ENCODE measurements at places on chromosomes 6 and 20.

DNA sequence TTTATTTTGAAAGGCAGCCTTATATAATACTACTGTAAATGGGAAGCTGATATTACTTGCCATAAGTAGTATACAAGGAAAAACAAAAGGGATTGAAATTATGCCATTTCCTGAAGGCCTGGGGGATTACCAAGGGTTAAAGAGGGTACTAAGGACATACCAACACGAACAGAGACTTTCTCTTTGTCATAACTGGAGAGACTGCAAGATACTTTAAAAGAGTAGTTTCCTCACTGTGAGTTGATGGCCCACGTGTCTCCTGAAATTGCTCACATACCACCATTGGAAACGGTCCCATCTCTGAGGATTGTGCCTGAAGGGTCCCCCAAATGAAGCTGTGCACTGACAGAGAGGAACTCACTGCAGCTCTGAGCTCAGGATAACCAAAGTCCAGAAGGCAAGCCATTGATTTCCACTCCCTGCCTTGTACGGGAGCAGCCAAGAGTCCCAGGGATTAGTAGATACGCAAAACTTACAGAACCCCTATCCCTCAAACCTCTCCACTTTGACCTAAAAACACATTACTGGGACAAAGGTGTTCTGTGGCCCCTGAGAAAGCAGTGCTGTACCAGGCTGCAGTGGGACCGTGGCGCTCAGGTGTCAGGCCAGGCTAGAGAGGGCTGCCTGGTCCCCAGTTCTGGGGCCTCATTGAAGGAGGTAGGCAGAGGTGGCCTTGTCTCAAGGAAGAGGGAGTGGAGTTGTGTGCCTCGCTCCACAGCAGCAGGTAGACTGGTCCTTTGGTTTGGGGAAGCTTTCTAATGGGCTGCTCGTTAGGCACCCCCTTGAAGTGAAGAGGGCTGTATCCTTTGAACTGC is 15.2 kb downstream of the PSMG4 start:
- no peak for DNase-seq

DNA sequence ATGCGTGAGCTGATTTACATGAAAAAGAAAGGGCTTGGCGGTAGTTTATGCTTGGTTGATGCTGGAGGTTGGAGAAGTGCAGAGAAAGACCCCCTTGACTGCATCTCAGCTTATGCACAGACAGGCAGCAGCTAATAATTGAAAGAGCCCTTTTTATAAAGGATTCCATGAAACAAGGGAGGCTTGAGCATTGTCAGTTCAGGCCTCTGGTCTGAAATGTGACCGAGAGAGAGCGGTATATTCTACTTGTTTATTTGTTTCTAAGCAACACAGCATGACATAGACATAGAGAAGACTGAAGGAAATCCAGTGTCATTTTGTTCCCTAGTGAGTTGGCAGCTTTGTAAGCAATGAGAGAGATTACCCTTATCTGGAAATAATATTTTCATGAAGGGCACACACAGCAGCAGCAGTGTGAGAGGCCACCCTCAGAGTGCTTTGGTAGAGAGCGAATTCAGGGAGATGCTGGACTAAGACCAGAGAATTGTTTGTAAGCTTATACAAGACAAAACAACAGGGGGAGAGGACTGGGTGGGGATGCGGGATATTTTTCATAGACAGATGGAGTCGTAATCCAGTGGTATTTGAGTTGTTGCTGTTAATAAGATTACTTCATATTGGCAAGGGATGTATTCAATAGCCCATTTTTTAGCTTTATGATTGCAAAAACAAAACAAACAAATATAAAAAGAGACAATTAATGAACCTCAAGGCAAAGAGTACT is 34.6 kb upstream of the LAMA2 start:
- peak; percentile 47 for DNase-seq

DNA sequence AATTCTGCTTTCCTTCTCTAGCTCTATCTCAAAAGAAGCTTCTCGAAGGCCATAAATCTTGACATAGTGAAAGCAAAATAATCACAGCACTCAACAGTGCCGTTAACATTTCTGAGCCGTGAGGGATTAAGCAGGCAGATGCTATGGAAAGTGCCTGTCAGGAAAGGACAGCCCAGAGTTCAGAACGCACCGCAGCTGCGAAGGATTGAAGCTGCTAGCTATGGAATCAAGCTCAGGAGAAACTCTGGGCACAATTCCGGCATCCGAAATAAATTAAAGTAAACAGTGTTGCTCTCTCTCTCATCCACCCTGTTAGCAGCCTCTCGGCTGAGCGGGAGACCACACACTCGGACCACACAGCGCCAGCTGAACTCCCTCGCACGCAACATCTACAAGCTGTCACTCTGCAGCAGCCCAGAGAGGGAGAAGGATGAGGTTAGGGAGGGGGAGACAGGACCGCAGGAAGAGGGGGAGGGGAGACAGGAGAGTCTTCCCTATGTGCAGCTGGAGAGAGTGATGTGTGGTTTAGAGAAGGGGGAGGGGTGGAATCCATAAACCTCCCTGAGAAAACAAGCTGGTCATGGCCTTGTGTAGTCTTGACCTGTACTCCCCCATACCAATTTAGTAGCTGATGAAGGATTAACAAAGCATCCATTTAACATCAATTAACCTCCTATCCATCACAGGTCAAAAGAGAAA is 9.0 kb downstream of the EXOC2 start:
- DNase-seq, result peak; percentile 85

DNA sequence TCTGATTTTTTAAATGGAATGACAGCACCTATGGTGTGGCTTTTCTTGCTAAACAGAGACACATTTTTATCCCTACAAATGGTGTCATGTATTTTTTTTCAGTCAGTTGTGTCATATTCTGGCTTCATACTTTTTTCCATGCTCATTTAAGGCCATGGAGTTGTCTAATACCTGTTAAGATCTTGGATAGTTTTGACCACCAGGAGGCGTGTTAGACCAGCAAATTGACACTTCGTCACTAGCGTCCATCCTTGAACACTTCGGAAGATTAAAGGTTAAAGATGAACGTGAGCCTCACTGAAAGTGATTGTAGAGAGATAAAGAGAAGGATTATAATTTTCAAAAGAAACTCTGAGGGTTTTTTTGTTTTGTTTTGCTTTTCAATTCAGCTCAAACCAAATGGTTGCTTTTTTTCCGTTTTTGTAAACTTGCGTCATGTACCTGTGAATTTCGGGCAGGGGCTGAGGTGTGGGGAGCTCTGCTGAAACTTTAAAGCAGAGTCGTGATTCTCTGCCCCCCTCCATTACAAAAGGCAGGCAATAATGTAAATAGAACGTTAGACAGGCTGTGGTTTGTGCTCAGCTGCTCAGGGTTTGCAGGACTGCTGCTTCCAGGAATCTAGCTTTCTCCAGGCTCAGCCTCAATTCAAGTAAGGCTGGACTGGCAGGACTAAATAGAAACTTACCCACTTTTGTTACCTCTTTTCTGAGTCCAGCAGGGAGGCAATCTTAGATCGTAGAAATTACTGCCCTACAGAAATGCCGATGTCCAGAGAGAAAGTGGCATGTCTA is 245.1 kb downstream of the FOXA2 start:
- peak; percentile 85 for DNase-seq

GRCh38 chr20:62133864-62134263 is 9.3 kb downstream of the PSMA7 start:
- no peak for DNase-seq

DNA sequence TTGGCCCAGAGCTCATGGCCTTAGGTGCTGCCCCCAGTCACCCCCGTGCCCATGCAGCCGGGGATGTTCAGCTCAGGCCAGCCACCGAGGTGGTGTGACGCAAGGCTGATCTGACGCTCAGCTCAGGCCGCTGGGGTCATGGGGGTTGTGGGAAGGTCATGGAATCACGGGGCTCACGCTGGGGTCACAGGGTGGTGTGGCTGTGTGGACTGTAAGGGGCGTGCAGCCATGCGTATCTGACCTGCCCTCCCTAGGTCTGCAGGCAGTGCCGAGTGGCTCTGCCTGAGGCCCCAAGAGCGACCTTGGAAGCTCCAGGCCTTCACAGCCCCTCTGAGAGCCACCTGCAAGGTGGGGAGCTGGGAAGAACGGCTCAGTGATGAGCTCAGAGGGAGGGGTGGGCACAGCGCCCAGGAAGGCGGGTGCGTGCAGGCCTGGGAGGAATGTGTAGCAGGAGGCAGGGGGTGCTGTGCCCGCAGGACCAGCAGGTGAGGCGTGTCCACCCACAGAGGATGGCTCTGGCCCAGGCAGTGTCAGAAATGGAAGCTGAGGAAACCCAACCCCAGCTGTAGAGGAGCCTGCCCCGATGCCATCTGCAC is 27.8 kb downstream of the CHRNA4 start:
- DNase-seq, result no peak

DNA sequence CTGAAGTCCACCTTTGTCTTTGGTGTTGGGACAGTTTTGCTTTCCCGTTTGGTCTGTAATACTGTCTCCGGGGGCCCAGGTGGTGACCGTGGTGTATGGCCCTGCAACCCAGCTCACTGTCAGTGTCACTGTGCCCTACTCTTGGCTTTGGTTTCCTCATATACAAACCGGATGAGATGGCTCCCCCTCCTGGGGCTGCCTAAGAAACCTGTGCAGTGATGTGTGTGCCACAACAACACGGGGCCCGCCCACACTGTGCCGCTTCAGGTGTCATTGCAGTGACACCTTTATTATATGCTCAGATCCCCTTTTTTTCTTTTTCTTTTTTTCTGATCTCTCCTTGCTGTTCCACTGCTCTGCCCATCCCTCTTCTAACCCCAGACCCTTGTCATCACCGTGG is 73.9 kb downstream of the RAMACL start:
- DNase-seq, result no peak

- no peak for DNase-seq
Observed at GRCh38 chr20:35329435-35330139, 37.4 kb upstream of the FAM83C start.

GRCh38 chr6:4486568-4487315 is 289.5 kb upstream of the CDYL start:
- no peak for DNase-seq

GRCh38 chr6:12293235-12293930 is 3.2 kb downstream of the EDN1 start:
- no peak for DNase-seq

- no peak for DNase-seq
Observed at GRCh38 chr6:42979523-42980177, 669 bp upstream of the PEX6 start.

DNA sequence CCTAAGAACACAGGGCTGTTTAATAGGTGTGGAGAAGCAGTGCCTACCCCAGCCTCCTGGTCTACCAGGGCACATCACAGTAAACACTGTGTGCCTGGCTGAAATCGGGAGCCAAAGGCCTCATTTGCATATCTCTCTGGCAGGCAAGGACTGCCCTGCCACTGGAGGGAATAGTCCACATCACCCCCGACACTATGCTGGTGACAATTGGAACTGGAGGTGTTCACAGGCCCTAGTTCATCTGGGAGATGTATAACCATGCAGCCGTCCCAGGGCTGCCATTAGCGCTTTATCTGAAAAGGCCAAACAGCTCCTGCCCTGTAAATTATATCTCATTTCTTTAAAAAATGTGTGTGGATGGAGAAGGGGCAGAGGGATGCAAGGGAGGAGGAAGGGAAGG is 150.3 kb downstream of the LINC00237 start:
- DNase-seq, result no peak

DNA sequence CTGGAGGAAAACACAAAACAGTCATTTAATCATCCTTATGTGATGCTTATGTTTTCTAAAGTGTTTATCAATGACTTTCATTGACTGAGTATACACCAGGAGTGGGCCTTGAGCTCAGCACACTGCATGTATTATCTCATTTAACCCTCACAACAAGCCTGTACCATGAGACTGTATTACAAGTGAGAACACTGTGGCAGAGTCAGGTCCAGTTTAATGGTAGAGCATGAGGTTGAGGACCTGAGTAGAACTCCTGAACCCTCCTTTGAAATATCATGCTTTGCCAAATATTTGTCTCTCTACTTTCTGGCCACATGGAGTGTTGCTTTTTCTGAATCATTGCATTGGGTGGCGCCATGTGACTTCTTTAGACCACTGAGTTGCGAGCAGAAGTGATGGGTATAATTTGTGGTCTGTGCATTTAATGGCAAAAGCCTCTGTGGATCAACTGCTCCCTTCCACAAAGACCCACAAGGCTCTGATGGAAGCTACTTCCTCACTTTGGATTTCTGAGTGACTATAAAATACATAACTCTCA is 65.0 kb upstream of the SIRPG start:
- DNase-seq, result no peak
